M059J (cell line): ENCODE measurements at places on chromosomes 7 and 10.

DNA sequence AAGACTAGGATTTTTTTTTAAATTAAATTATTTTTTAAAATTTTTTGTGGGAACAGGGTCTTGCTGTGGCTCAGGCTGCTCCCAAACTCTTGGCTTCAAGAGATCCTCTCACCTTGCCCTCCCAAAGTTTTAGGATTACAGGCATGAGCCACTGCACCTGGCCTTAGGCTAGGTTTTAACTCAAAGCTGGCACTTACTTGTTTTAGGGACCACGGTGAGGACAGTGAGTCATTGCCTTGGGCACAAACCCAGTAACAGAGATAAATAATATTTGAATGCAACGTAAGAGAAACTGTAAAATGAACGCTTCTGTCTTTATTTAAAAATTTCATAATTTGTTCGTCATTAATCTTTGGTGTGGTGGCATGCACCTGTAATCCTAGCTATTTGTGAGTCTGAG is 96.6 kb downstream of the GATA3 start:
- peak; percentile 51 for DNase-seq

DNA sequence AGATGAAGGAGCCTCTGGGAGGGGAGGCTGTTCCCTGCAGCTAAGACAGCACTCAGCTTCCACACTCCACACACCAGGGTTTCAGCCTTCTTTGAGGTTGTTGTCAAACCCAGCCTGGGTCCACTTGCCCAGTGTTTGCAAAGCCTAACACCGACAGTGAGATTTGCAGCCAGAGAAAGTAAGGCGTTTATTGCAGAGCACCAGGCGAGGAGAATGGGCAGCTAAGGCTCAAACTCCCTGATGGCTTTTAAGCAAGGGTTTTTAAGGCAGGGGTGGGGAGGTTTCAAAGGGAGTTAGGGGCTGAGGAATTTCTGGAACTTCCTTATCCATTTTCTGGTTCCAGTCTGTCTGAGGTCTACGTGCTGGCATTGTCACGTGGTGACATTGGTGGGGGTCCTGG is 4.7 kb upstream of the ZNF775 start:
- no peak for DNase-seq

DNA sequence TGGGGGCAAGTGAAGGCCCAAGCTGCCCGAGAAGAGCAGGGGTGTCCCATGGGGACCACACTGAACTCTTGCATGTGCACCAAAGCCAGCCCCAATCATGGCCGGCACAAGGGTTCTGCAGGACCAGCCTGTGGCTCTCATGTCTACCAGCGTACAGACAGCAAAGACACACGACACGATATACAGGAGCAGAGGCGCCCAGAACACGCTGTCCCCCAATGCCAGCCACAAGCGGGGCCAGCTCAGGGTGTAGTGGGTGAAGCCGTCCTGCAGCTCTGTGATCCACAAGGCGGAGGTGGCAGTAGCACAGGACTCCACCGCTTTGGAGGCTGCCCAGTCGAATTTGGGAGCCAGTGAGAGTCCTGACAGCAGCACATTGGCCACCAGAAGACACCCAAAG is 108.9 kb upstream of the PDSS1 start:
- no peak for DNase-seq

DNA sequence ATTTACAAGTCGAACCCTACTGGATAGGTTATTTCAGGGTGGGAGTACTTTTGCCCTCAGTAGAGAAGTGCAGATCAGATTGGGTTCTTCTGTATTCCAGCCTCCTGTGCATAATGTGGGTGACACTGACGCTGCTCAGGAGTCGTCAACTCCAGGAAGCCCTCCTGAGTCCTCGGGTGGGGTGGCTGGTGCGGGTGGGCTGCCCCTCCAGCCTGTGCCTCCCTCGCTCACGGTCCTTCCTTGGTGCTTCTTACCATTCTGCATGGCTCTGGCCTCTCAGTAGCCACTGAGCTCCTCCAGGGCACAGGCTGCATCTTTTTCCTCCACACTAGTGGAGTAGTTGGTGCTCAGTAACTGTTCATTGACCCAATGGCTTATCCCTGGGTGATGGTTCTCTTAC is 4.3 kb downstream of the CDH23 start:
- DNase-seq: no peak

DNA sequence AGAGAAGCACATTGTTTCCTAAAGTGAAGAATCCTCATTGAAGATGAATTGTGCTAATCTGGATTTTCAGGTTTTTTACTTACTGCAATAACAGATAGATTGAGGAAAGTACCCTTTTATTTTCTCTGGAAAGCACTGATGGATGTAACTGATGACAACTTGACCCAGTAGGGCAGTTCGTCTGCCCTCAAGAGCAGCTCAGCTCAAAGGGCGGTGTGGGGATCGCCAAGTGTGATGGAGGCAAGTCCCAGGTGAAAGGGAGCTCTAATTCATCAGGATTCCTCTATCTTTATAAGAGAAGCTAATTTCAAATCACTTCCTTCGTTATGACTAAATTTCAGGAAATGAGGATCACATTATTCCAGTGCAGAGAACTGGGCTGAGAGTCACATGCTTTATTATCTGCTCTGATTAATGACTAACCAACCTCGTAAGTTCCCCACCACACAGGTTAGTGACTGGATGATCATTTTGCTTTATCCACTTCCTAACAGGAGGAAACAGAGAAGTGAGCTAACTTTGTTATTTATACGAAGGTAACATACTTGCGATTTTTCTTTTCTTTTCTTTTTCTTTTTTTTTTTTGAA is 98.8 kb downstream of the PFKFB3 start:
- peak; percentile 45 for DNase-seq

GRCh38 chr7:10931161-10931560 is 42.5 kb upstream of the PHF14 start:
- no peak for DNase-seq

DNA sequence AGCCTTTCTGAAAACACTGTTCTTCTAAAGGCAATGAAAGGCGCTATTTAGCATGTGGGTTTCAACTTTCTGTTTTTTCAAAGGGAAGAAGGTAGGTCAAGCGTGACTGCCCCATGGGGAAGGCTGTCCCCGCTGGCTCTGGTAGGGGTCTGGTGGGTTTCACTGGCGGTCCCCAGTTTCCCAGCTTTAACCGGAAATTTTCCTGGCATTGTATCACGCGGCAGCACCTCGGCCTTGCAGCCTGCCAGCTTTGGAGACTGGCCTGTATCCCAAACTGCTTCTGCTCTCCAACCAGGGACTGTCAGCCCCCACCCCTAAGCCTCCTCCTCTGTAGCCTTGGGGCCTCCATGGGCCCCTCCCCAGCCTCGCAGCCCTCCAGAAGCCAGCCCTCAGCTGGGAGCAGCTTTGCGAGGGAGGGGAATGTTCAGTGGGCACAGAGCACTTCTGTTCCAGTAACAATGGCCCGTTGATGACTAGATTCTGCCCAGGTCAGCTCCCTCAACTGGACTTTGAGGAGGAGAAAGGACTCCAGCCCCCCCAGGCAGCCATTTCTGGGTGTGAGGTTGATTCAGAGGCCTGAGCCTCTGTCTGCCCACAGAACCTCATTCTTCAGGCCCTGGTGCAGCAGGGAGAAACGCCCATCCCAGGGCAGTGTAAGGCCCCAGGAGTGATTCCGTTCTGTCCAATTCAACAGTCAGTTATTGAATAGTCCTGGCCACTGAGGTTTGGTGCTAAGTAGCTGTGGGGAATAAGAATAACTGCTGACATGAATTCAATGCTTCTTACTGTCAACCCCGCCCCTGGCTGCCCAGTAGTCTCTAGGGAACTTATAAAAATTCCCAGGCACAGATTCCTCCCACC is 17.1 kb downstream of the CHST3 start:
- peak; percentile 78 for DNase-seq

GRCh38 chr7:106717955-106718871 is 57.3 kb upstream of the CCDC71L start:
- peak; percentile 100 for DNase-seq

DNA sequence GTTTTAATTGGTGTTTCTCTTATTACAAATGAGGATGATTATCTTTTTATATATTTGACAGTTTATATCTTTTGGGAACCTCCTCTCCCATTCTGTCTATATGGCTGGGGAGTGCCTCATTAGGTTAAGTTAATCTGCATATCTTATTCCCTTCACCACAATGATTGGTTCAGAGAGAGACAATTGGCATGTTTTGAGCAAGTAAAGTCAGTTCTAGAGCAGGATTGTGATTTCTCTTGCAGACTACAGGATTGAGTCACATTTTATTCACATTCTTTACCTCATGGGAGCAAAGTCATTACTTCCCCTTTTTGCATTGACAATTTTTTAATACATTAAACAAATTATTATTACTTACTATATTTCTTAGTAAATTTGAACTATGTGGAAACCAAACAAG is 345.6 kb downstream of the MDFIC start:
- no peak for DNase-seq

DNA sequence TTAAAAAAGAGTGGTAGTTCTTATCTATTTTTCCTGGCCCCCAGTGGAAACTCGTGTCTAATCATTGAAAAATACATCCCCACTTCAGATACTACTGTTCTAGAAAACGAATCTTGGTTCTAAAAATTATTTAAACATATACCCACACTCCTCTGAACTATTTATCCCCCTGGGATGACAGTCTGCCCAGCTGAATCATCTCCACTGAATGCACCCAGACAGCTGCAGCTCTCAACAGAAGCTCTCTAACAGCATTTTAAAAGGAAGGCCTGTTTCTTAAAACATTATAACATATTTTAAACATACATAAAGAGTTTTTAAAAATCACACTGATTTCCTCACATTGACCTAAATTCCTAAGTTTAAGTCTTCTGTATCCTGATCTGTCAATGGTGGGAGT is 544.6 kb upstream of the PHF14 start:
- no peak for DNase-seq

DNA sequence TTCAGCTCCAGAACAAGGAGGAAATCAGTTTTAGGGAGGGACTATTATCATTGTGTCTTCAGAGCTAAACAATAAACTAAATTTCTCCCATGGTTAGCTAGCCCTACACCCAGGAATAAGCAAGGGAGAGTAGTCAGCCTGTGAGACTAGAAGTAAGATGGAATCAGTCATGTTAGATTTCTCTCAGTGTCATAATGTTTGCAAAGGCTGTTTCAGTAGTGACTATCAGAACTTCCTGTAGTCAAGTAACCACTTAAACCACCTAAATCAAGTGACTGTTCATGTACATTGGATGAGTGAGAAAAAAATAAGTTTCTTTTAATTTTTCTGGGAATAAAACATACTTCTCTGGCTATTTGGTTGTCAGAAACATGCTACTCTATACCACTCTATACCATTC is 121.6 kb downstream of the KCND2 start:
- DNase-seq: no peak

DNA sequence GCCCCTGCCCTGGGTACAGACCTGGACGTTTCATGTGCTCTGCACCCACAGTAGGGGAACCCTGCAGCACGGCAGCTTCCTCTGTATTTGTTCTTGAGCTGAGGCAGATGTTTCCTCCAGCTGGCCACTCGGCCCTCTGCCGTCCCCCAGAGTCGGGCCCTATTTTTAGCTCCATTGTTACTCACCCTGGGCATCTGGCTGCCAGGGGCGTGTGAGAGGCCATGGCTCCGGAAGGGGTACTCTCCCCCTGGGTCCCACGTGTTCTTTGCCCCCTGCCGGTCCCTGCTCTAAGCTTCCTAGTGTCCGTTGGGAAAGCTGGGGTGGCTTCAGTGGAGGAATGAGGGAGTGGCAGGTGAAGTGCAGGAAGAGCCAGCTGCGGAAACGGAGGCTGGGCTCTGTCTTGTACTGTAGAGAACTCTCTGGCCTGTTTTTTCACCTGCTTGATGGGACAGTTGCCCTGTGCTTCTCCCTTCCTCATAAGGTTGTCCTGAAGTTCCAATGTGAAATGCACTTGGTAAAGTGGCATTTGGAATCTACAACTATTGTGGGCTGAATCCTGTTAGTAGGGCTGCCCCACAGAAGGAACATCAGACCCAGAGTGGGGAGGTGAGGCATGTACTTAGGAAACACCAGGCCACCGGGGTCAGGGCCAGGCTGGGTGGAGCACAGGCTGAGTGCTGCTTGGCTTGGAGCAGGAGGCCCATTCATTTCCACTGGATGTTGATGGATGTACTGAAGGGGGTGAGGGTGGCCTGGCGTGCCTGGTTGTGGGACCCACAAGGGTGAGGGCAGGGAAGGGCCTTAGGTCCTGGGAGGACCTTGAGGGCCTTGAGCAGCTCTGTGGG is 30.6 kb downstream of the PALD1 start:
- DNase-seq: no peak

DNA sequence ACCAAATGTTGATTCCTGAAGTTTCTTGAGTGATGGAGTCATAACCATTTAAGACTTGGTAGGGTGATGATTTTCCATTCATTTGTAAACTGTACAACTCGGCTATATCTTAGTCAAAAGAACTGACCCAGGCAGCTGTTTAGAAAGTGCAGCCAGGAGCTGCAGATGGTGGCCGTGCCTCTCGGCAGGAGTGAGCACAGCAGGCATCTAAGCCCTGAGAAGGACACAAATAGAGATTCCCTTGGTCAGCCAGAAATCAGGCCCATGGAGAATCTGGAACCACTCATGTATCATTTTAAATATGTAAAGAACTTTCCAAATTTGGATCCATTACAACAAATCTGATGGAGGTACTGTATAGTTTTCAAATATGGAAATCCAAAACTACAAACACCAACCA is 177.0 kb upstream of the AKR1E2 start:
- DNase-seq: no peak

DNA sequence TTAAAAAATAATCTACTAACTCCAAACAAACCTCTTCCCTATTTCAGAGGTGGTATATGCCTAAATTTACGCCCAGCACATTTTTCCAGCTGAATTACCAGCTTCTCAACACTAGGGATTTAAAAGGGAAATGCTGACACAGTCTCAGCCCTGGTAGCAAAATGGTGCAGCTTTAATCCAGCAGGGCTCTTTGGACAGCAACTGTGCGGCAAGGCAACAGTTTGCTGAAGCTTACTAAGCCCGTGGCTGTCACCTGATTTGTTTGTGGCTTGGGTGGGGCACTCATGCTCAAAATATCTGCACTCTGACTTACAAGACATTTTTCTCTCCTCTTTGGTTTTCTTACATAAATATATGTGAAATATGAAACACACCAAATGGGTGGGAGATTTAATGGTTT is 206.7 kb downstream of the POU6F2 start:
- peak; percentile 46 for DNase-seq

GRCh38 chr10:6689036-6689435 is 109.0 kb upstream of the PRKCQ start:
- DNase-seq: peak; percentile 62
